Mesendoderm (in vitro differentiated cells): ENCODE measurements at places on chromosomes 3 and 15.
A peak's percentile ranks its signal among the peaks of the same experiment; 100 is the strongest.

- no peak for DNase-seq
These were observed 20.6 kb upstream of the UBE2E1 start for GRCh38 chr3:23785097-23785645.

GRCh38 chr3:127388427-127388826, 100.6 kb upstream of the PRR20G start:
- no peak for DNase-seq

DNA sequence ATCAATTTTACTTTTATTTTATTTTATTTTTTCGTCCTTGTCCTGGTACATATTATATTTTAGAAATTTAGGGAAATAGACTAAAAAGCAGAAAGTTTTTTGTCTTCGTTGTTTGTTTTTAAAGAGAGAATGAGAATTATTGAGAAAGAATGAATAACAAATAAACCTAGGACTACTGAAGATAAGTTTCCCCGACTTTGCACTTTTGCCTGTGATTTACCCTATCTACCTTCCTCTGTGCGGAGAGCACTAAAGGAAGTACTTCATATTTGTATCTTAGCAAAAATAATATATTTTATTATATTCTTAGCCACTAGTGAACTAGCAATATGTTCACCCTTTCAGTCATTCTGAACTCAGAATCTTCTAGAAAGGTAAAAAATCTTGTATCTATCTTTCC, 60.6 kb downstream of the ECT2 start:
- no peak for DNase-seq

DNA sequence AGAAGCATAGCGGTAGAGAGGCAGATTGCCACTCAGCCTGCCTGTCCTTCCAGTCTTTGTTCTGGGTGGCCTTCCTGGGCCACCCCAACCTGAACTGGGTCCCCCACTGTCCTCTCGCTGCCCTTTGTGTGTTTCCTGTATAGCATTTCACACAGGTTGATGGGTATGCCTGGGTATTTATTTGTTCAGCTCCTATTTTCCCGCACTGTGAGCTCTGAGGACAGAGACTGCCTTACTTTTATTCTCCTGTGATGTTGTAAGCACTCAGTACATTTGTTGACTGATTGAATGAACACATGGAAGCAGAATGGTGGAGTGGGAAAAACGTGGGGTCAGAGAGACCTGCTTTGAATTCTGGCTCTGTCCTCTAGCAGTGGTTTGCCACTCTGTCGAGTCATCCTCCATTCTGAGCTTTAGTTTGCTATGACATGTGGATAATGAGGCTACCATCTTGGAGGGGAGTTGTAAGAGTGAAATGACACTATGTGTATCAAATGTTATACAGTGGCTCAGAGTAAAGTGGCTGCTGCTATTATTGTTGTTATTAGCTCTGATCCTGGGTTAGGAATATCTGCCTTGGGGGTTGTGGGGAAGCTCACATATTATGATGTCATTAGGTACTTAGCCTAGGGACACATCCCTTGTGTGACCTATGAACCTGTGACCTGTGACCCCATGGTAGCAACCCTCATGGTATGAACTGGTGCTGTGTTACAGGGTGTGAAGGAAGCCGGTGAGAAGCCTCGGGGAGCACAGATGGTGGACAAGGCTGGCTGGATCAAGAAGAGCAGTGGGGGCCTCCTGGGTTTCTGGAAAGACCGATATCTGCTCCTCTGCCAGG, 6.4 kb downstream of the PLEKHO2 start:
- DNase-seq, result no peak

DNA sequence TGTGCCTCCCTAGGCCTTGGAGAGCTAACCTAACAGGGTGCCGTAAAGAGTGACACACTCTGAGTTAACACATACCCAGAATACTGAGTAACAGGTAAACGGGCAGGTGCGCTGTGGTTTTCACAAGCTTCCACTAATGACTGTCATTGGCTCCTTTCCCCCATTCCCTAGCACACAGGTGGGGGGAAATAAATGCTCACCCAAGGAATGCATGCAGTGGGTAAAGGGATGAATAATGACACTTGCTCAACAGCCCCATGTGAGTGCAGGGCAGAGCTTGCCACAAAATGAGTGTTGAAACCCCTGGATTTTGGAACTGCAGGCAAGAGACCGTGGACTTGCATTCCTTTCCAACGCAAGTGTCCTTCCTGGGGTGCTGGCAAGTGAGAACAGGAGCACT, 57.6 kb downstream of the ADAMTS17 start:
- DNase-seq, result no peak

- DNase-seq, result peak; percentile 78
These were observed 793.0 kb downstream of the MCTP2 start for GRCh38 chr15:95024351-95024750.

GRCh38 chr15:54640873-54641272, 555.9 kb downstream of the RSL24D1 start:
- peak; percentile 19 for DNase-seq

DNA sequence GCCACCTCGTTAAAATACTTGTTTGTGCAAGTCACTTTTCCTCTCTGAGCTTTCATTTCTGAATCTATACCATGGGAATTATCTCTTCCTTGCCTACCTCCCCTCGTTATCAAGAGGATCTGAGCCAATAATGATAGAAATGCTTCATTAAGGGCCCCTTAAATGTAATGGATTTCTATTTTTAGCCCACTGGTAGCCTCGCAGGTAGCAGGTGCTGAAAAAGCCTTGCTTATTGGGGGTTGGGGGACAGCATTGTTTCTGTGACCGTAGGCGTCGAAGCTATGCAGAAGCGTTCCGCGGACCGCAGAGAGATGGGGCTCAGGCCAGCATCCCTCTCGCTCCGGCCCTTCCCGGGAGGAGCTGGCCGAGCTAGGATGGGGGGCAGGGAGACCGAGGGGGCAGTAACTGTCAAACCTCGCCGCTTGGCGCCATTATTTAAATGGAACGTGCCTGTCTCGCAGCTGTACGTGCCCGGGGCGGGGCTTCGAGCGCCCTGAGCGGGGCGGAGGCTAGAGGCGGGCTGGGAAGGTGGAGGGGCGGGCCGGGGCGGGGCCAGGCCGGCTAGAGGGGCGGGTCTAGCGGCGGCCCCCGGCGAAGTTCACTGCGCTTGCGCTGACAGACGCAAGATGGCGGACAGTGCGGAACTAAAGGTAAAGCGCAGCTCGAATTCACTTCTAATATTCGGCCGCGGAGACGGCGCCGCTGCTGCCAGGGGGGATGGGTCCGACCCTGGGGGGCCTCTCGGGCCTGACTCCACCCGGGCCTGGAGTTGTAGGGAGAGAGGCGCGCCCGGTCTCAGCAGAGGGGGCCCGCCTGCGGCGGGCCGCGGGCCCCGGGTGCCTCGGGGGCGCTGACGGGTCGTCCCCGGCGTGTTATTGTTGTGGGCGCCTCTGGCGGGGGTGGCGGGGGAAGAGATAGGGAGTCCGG, at the start of gene PIAS1:
TSS of gene PIAS1 (plus strand) at position 615 of the 927 bp plus-strand sequence. CDS start at position 627, 12 bp downstream.
- DNase-seq, result peak; percentile 96

GRCh38 chr15:99100245-99101173, 4.4 kb upstream of the SYNM start:
- DNase-seq, result peak; percentile 82

- DNase-seq, result no peak
These were observed 20.1 kb upstream of the IGF1R start for GRCh38 chr15:98628216-98628615.

GRCh38 chr3:152084441-152085158, 184.1 kb upstream of the MBNL1 start:
- DNase-seq, result no peak

- no peak for DNase-seq
These were observed 126.8 kb upstream of the ABI3BP start for GRCh38 chr3:101120039-101120438.

DNA sequence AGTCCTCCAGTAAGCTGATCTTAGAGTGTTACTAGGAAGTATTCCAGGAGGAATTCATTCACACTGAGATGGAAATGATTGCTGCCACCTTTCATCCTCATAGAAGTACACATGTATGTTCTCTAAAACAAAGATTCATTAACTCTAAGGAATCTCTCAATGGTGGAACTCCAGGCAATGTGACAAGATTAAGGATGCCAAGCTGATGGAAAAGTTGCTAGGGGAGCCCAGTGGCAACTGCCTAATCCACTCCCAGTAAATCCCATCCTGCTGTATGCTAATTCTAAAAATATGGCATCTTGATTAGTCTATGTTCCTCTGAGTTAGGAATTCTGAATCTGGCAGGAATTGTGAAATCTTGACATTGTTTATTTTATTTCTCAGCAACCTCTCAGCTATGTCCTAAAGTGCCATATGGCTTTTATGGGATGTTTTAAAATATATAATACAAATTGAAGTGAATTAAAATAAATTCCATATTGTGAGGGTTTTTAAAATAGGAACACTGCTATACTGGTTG, 210.0 kb upstream of the TRIM42 start:
- DNase-seq, result no peak

- peak; percentile 85 for DNase-seq
These were observed 8.3 kb downstream of the ANKRD63 start for GRCh38 chr15:40274350-40275274.

DNA sequence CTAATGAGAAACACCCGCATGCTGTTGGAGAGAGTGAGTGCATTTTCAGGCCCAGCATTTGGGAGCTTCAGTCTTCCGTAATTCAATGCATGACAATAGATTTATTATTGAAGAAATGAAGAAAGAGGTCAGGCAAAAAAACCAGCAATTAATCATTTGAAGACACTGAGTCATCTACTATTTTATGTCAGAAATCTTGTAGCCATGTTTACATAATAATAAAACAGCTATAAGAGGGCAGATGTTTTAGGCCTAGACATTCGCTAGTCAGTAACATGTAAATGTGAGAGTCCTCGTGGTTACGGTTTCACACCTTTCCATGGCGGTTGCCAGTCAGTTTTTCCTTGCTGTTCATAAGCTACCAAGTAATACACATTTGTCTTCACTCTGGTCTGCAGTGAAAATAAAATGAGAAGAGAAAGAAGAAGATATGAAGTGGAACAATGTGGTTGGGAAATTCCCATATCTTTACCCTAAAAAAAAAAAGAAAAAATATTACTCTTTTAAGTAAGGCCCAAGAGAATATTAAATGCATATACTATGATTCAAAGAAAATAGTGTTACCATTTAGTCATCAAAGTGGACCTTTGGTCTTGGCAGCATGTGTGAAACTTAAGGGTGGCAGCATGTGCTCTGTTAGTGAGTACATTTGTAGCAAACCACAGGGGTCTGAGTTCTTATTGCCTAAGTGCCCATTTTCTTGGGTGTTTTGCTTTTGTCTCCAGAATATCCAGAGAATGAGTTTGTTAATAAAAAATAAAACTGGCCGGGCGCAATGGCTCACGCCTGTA, 140.5 kb upstream of the TBL1XR1 start:
- no peak for DNase-seq

DNA sequence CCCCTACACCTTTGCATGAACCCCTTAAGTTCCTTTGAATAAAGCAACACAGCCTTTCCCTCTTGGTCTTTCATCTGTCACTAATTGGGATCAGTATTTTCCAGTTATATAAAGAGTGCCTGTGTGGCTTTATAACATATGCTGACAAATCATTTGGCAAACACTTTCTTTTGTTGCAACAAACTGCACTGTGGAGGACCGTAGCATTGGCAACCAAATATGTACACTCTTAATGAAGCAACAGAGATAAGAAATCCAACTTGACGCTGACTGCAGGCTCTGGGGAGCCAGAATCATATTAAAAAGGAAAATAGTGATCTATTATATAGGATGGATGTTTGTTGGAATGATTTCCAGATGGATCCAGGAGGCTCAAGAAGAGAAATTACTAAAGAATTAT, 120.1 kb upstream of the PRICKLE2 start:
- no peak for DNase-seq
